ENCODE measurements at places on chromosomes 12 and 14.

DNA sequence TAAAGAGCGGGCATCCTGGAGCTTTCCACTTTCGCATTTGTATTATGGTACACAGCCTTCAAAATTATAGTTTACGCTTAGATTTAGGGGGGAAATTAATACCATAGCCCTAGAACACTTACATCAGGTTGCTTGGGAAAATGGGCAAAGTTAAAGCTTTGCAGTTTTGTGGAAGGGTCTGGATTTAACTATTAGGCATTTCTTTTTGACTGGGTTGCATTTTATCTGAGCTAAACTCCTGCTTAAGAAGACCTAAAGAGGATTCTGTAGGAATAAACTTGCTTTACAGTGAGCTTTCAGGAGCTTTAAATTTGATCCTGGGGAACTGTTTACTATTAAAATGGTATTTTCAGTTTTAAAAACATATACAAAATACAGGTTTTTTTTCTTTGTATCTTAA lies 42.8 kb upstream of the PTPRQ start:
- no peak for DNase-seq

DNA sequence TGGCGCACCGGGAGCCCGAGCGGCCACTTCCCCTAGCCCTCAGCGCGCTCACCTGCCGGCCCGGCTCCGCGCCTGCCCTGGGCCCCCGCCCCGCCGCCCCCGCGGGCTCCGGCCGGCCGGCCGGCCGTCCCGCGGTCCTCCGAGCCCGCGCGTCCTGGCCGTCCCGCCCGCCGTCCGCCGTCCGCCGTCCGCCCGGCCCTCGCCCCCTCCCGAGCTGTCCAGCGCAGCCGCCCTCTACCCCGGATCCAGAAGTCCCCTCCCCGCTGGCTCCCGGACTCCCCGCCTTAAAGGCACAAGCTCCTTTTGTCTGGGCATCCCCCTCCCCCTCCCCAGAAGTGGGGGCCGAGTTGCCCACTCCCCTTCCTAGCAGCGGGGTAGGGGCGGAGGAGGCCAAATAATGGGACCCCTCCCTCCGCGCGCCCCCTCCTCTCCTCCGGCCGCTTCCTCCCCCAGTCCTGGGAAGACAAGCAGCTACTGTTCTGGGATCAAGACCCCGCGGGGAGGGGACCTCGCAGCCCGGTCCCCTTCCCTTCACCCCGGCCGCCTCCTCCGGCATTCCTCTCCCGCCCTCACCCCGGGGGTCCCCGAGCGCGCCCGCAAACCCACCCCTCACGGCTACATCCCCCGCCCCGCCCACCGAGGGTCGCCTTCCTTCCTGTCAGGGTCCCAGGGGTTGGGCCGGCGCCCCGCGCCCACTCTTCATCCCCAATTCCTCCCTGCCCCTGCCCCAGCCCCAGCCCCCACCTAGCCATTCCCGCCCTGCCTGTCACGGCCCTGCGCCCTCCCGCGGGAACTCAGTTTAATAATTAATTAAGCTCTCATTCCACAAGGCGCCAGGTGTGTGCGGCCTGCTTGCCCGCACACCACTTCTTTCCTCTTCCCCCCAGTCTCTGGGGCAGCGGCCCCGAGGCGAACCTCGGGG lies at the start of gene ADCY6:
TSS of gene ADCY6 (minus strand) at position 236 of the 922 bp plus-strand sequence. CDS start 5,655 bp downstream, outside the sequence.
- peak; percentile 56 for DNase-seq

DNA sequence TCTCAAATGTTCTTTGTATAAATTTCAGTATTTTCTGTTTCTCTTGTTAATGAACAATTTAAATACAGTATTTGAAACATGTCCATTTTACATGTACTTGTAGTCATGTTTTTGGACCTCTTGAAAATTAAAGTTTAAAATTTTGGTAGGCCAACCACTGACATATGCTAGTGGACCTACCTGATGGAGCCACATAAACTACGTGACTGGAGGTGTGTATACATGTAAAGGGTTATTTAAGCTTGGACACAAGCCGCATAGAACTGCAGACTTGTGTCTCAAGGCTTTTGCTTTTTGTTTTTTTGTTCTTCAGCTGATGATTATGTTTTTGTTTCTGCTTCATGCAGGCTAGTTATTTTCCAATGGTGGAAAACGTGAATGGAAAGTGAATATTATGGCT lies 568.5 kb upstream of the MDGA2 start:
- DNase-seq = no peak

GRCh38 chr12:82207556-82207955 lies 150.6 kb downstream of the CCDC59 start:
- DNase-seq = no peak

- DNase-seq = no peak
Observed at GRCh38 chr12:105336411-105336810, 5.9 kb downstream of the C12orf75 start.

- DNase-seq = no peak
Observed at GRCh38 chr12:5206401-5207175, 162.9 kb downstream of the KCNA5 start.

DNA sequence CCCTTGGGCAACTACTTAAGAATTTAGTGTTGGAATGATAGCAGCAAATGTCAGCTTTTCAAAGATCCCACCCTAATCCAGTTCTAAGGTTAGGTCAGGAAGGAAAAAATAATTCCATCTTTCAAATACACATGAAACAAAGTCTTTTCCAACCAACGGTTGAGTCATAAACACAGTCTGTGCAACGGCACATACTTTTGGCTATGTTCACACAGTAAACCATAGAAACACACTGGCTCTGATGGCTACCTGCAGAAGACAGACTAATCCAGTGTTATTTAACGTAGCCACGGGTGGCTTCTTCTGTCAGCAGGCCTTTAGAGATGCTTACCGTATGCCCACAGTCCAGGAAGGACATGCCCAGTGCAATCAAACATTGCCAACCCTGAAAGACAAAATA lies 35.7 kb downstream of the HIGD1C start:
- DNase-seq = no peak

GRCh38 chr12:121786440-121786825 lies 7.1 kb downstream of the RHOF start:
- peak; percentile 95 for DNase-seq

DNA sequence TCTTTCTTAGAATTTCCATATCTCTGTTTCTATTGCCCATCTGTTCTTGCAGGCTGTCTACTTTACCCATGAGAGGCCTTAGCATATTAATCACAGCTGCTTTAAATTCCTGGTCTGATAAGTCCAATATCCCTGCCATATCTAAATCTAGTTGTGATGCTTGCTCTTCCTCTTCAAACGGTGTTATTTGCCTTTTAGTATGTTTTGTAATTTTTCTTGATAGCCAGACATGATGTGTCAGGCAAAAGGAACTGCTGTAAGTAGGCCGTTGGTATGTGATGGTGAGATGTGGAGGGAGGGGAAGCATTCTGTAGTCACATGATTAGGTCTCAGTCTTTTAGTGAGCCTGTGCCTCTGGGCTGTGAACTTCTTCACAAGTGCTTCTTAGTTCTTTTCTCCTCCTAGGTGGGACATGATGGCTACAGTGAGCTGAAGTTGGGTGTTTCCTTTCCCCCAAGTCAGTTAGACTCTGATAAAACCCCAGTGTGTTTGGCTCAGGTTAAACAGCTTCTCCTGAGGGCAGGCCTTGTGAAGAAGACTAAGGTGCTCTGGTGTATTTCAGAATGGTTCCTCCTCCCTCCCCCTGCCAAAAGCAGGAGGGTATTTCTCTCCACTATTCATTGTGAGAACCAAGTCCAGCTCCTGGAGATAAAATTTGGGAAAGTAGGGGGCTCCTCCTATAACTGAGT lies 195.9 kb upstream of the PARP11 start:
- DNase-seq = no peak

DNA sequence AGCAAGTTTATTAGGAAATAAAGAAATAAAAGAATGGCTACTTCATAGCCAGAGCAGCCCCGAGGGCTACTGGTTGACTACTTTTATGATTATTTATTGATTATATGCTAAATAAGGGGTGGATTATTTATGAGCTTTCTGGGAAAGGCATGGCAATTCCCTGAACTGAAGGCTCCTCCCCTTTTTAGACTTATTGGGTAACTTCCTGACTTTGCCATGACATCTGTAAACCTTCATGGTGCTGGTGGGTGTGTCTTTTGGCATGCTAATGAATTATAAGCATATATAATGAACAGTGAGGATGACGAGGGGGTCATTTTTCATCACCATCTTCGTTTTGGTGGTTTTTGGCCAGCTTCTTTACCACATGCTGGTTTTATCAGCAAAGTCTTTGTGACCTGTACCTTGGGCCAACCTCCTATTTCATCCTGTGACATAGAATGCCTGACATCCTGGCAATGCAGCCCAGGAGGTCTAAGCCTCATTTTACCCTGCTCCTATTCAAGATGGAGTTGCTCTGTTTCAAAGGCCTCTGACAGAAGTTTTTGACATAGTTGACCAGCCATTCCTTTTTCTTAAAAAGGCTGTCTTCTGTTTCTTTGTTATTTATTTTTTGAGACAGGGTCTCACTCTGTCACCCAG lies 11.1 kb upstream of the PTGES3 start:
- no peak for DNase-seq

DNA sequence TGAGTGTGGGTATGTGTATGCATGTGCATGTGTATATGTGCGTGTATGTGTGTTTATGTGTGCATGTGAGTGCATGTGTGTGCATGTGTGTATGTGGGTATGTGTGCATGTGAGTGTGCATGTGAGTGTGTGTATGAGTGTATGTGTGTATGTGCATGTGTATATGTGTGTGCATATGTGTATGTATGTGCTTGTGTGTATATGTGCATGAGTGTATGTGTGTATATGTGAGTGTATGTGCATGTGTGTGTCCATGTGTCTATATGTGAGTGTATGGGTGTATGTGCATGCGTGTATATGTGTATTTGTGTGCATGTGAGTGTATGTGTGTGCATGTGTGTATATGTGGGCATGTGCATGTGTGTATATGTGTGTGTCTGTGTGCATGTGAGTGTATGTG lies 25.7 kb downstream of the FAIM2 start:
- DNase-seq = no peak

GRCh38 chr12:107486140-107486892 lies 199.3 kb upstream of the PWP1 start:
- DNase-seq = no peak

DNA sequence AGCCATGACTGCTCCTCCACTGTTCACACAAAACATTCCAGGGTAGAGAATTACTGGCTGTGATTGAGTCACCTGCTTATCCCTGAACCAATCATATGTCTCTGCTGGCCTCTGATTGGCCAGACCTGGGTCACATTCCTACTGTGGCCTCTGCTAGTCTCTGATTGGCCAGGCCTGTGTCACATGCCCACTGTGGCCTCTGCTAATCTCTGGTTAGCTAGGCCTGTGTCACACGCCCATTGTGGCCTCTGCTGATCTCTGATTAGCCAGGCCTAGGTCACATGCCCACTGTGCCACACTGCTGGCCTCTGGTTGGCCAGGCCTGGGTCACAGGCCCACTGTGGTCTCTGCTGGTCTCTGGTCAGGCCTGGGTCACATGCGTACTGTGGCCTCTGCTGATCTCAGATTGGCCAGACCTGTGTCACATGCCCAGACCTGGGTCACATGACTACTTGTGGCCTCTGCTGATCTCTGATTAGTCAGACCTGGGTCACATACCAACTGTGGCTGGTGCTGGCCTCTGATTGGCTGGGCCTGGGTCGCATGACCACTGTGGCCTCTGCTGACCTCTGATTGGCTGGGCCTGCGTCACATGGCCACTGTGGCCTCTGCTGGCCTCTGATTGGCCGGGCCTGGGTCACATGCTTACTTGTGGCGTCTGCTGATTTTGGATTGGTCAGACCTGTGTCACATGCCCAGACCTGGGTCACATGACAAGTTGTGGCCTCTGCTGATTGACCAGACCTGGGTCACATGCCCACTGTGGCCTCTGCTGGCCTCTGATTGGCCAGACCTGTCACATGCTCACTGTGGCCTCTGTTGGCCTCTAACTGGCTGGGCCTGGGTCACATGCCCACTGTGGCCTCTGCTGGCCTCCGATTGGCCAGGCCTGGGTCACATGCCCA lies 251.6 kb downstream of the SLC15A4 start:
- DNase-seq = no peak

- DNase-seq = no peak
Observed at GRCh38 chr12:27952510-27952909, 20.0 kb downstream of the PTHLH start.

DNA sequence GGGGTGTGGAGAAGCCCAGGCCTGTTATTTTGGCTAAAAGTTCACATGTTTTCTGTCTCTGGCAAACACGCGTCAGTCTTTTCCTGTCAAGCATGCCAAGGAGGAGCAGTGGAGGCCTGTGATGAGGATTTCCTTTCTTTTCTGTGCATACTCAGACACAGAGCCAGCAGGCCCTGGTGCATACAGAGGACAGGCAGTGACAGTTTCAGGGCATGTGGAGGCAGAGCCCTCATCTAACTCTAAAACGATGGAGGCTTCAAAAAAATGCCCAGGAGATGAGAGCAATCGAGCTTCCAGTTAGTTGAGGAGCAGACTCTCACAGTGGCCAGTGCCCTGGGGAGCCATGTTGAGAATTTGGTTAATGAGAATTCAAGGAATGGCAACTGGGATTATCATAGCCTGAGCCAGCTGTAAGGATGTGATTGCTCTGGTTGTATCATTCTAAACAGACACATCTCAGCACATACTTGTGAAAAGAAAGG lies 66.5 kb downstream of the TRAFD1 start:
- DNase-seq = no peak

DNA sequence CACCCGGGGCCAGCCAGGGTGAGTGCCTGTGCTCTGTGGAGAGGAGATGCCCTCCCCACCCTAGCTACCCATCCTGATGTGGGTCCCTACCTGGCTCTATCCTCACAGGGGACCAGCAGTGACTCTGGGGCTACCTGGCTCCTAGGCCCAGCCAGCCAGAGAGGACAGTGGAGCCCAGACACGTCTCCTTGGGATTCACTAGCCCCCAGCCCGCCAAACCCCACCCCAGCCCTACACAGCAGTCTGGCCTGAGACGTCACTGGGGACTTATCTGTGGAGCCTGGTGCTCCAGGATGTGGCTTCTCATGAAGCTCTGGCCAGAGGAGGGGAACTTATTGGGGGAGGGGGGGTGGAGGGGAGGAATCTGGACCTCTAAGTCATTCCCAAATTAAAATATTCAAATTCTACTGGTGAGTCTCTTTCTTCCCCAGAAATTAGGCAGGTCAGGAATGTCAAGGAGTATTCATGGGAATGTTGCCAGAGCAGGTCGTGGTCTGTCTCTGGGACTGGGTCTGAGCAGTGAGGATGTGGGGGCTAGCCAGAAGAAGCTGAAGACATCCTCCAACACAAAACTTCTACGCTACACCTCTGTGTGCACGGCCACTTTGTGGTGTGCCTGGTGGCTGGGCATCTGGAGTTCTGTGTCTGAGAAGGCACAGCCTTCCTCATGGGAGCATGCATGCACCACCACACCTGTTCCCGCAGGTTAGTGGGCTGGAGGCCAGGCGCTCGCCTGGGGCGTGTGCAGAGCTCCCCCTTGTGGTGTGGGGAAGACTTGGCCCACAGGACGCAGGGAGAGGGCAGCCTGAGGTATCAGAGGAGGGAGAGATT lies 2.7 kb downstream of the CMTM5 start:
- peak; percentile 39 for DNase-seq

DNA sequence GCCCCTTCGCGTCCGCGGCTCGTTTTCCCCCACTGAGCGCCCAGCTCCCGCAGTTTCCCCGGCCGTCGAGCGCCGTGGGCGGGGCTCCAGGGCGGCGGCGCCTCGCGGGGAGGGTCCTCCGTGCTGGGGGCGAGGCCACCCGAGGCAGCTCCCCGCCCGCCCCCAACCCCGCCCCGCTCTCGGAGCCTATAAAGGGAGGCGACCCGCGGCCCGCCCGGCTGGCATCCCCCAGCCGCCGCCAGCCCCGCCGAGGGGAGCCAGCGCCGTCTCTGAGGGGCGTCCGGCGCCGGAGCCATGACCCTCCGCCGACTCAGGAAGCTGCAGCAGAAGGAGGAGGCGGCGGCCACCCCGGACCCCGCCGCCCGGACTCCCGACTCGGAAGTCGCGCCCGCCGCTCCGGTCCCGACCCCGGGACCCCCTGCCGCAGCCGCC lies at the start of gene TAMALIN:
TSS of gene TAMALIN (plus strand) at position 221 of the 432 bp plus-strand sequence. CDS start at position 295, 74 bp downstream.
- no peak for DNase-seq

Data from NCI-H460 (cell line).